Foreskin keratinocyte (primary cell): ENCODE measurements at places on chromosomes 3 and 15. TPM values are rescaled to one million over a fixed set of nuclear protein-coding genes. Genes with fewer than 3 reads are reported as not detected.

The SI gene
- not detected in 2 replicates for polyA plus RNA-seq

DNA sequence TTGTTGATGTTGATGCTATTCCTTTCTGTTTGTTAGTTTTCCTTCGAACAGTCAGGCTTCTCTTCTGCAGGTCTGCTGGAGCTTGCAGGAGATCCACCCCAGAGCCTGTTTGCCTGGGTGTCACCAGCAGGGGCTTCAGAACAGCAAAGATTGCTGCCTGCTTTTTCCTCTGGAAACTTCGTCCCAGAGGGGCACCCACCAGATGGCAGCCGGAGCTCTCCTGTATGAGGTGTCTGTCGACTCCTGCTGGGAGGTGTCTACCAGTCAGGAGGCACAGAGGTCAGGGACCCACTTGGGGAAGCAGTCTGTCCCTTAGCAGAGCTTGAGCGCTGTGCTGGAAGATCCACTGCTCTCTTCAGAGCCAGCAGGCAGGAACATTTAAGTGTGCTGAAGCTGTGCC is 303.2 kb downstream of the ZIC1 start:
- no peak for DNase-seq

DNA sequence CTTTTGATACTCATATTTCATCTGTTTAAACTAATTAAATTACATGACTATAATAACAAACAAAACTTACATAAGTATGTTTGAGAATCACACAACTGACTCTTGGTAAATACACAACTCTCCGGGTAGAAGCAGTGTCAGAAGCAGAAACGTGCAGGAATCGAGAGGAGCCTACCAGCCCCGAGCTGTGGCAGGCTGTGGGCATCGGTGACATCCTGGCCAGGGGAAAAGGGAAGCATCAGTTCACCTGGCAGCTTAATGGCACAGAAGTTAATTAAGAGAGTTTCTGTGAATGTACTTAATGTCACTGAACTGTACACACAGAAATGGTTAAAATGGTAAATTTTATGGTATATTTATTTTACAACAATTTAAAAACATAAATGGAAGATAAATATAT is 90.2 kb downstream of the CRTC3 start:
- no peak for DNase-seq

DNA sequence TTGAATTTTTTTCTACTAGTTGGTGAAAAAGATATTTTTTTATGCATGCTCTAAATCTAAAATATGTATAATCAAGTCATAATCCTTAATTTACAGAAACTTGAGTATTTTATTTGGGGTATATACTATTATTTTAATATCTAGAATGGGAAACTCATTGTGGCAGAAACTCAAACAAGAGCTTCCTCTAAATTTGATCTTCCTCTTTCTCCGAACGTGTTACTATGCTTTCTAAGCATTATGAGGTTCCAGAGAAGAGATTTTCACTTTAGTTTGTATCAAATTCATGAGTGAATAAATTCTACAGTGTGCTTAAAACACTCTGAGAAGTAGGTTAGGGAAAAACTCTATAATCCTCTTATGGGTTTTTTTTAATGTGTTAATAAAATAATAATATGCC is 173.1 kb downstream of the POTEB3 start:
- DNase-seq, result no peak

DNA sequence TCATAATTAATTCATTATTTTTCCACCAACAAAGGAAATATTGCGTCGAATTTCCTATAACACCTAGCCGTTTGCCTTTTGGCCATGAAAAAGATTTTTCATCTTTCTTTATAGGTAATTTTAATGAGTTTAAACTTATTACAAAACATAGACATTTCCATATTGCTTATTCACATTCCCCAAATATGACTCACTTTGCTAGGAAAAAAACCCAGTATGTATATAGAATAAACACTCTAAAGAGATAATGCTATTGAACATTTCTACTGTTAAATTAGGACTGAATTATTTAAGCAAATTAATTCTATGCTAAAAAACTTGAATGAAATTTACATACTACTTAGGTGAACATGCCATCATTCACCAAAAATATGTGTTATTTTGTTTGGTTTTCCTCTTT is 16.2 kb downstream of the ZPLD1 start:
- DNase-seq, result peak; percentile 3

The CRABP1 gene
- not detected in 2 replicates for polyA plus RNA-seq

DNA sequence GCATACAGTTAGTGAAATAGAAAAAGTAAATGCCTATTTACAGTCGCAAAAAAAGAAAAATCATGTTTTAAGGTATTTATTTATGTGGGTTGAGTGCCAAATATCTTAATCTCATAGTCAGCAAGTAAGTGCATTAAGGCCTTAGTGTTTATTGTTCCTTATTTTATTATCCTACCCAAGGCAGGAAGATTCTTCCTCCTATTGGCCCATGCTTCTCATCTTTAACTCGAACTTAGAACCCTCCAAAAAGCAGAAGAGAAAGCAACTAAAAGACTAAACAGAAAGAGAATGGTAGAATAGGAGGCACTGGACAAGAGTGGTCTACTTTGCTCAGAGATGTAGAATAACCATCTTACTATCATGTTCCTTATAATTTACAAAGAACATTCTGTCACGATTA is 7.5 kb downstream of the RFX7 start:
- no peak for DNase-seq

- no peak for DNase-seq
Observed at GRCh38 chr15:91936927-91937326, 83.4 kb downstream of the SLCO3A1 start.

DNA sequence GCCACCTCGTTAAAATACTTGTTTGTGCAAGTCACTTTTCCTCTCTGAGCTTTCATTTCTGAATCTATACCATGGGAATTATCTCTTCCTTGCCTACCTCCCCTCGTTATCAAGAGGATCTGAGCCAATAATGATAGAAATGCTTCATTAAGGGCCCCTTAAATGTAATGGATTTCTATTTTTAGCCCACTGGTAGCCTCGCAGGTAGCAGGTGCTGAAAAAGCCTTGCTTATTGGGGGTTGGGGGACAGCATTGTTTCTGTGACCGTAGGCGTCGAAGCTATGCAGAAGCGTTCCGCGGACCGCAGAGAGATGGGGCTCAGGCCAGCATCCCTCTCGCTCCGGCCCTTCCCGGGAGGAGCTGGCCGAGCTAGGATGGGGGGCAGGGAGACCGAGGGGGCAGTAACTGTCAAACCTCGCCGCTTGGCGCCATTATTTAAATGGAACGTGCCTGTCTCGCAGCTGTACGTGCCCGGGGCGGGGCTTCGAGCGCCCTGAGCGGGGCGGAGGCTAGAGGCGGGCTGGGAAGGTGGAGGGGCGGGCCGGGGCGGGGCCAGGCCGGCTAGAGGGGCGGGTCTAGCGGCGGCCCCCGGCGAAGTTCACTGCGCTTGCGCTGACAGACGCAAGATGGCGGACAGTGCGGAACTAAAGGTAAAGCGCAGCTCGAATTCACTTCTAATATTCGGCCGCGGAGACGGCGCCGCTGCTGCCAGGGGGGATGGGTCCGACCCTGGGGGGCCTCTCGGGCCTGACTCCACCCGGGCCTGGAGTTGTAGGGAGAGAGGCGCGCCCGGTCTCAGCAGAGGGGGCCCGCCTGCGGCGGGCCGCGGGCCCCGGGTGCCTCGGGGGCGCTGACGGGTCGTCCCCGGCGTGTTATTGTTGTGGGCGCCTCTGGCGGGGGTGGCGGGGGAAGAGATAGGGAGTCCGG is at the start of gene PIAS1:
Gene PIAS1 (plus strand): TSS at position 615 of the 927 bp plus-strand sequence. CDS start 12 bp downstream, at position 627.
- DNase-seq, result peak; percentile 60

GRCh38 chr3:40299721-40300335 is 9.7 kb upstream of the EIF1B start:
- no peak for DNase-seq

DNA sequence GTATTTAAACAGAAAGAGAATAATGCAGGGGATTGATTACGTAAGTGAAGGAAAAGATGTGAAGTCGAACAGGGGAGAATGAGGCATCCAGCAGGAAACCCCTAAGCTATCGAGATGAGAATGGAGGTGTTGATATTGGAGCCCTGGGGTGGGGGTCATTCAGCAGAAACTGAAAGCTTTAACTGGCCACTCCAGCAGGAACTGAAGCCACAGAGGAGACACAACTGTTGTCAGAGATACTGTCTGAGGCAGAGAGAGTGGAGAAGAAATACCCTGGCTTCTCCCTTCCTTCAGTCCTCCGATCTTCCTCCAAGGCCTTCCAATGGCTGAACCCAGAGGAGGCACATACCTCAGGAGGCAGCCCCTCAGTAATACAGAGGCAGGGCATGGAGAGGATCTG is 152.4 kb downstream of the THRB start:
- no peak for DNase-seq

GRCh38 chr15:20294651-20295237 is 246.9 kb downstream of the GOLGA6L6 start:
- no peak for DNase-seq

DNA sequence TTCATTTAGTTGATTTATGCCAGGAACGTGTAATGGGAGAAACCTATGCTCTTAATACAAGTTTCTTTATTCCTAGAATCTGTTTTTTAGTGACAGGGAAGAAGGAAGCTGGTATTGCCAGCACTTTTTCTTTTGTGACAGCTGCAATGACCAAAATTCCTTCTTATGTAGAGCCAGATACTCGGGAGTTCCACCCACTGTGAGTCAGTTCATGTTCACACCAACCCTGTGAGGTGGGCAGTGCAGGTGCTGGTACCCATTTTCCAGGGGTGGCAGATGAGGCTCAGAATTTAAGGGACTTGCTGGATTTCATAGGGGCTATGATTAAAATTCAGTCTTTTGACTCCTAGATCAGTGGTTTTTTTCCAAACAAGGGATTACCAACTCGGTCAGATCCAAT is 34.7 kb downstream of the OXNAD1 start:
- DNase-seq, result no peak

GRCh38 chr3:139312959-139313358 is 30.9 kb upstream of the MRPS22 start:
- peak; percentile 47 for DNase-seq

The C3orf33 gene
- 2.5 TPM in 2 replicates for polyA plus RNA-seq

GRCh38 chr15:51796847-51797401 is 32.5 kb upstream of the TMOD3 start:
- DNase-seq, result no peak

- no peak for DNase-seq
Observed at GRCh38 chr3:123880998-123881561, 3.1 kb downstream of the MYLK start.

DNA sequence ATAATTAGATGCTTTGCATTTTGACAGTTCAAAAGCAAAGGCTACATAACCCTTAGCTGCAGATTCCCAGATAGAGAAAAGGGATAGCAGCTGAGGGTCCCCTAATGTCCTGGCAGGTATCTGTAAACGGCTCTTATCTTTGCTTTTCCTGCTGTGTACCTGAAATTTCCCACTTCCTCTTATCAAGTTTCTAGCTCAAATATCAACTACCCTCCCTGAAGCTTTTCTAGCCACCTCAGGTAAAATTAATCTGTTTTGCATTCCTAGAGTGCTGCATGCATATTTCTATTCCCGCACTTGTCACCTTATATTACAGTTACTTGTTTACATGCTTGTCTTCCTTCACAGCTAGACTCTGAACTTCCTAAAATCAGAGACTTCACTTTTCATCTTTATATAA is 55.6 kb upstream of the STXBP5L start:
- no peak for DNase-seq

The RHCG gene
- 0.66 TPM in 2 replicates for polyA plus RNA-seq

The MAP2K5 gene
- polyA plus RNA-seq, result 8.5 and 8.9 TPM in 2 replicates

The SKOR1 gene
- 0.01 TPM in 1 of 2 replicates, not detected in the other for polyA plus RNA-seq

- peak; percentile 71 for DNase-seq
Observed at GRCh38 chr3:193978030-193978429, 157.9 kb upstream of the HES1 start.

GRCh38 chr15:67296188-67296587 is 41.6 kb downstream of the IQCH start:
- DNase-seq, result no peak

The SLC6A11 gene
- 2.1 and 3.1 TPM in 2 replicates for polyA plus RNA-seq

DNA sequence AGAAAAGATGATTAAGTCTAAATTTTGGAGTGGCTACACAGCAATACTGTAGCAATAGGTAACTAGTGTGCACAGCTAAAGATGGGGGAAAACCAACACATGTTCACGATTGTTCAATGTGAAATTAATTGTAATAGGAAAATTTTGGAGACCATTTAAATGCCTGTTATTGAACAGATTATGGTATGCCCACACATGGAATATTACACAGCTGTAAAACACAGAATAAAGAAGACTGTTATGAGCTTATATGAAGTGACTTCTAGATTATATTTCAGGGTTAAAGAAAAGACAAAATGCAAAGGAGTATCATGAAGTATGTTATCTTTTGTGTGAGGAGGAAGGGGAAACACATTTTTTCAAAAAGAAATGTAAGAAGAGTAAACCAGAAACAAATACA is 43.8 kb downstream of the SPINK8 start:
- no peak for DNase-seq

GRCh38 chr15:80931191-80931590 is 58.4 kb downstream of the MESD start:
- no peak for DNase-seq
